Astrocyte of the hippocampus (primary cell): ENCODE measurements at places on chromosomes 4 and X.

DNA sequence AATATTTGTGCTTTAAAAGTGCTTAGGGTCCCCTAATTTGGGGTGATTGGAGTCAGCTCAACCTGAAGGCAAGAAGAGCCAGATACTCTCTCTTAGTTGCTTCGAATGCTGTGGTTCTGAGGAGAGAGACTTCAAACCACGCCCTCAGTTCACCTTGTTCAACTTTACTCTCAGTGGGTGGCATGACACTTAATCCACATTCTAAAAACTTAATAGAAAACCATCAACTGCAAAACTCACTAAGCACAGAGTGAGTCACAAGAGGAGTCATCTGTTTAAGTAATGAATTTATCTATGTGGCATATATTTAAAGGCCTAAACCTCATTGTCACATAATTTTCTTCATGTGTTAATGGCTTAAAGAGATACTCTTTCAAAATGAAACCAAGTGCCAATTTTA, 99.5 kb upstream of the SLC4A4 start:
- no peak for DNase-seq

DNA sequence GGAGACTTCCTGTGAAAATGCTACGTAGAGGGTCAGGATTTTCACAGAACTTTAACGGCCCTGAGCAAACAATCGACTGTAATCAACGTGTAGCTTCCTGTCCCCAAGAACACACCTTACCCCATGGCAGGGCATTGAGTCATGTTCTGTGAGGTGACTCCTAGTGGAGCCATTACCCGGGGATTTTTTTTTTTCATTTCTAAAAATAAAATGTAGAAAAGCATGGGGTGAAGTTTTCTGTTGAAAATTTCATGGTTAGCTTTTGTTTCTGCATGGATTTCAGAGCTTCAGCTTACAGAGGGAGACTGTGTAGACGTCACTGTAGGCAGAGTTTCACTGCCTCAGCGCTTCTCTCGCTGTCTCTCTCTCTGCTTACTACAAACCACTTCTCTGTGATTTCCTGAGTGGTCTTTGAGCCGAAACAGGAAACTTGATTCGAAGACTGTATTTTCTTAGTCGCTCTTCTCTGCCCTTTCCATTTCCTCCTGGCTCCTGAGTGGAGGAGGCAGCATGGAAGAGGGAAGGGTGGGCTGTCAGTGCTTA, 111.7 kb downstream of the NFKB1 start:
- no peak for DNase-seq

DNA sequence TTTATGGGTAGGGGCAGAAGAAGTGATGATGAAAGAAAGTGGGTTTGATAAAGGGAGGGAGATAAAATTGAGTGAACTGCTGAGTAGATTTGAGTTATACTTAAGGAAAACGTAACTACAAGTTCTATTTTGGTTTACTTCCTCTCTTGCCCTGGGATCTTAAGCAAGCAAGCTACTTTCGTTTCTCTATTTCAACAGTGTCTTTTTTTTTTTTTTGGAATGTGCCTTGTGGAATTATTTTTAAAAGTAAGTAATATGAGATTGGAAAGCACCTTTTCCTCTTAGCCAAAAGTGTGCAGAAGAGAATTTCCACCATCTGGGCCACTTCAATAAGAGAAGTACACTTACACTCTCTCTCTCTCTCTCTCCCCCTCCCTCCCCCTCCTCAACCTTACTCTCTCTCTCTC, 16.0 kb upstream of the C4orf36 start:
- DNase-seq: no peak

GRCh38 chr4:188423039-188423438, 283.8 kb downstream of the TRIML1 start:
- DNase-seq: no peak

DNA sequence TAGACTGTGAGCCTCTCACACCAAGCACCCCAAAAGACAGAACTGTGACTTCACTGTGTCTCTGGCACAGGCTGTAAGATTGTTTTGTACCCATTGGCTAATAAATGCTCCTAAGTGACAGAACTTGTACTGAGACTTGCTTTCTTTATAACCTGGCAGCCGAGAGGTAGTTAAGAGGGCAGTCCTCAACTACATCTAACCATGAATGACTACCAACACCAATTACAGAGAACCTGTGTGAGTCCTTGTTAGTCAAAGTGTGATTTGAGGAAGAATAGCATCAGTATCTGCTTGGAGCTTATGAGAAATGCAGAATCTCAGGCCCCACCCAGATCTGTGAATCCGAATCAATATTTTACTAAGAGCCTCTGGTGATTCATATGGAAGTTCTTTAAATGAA, 154.0 kb upstream of the FTHL17 start:
- no peak for DNase-seq

- DNase-seq: no peak
Measured at GRCh38 chrX:120453985-120454384, 15.1 kb downstream of the LAMP2 start.

DNA sequence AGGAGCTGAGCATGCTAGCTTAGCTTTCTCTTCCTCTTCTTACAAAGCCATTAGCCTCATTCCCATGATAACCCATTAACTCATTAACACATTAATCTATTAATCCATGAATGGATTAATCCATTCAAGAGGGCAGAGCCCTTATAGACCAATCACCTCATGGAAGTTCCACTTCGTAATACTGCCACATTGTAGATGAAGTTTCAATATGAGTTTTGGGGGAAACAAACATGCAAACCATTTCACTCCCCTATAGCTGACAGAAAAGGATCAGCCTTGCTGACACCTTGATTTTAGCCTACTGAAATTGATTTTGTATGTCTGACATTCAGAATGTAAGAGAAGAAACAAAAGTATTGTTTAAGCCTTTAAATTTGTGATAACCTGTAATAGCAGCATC, 251.8 kb upstream of the GALNTL6 start:
- DNase-seq: no peak
